Fibroblast of skin of back (primary cell): ENCODE measurements at places on chromosomes 1 and 21.

DNA sequence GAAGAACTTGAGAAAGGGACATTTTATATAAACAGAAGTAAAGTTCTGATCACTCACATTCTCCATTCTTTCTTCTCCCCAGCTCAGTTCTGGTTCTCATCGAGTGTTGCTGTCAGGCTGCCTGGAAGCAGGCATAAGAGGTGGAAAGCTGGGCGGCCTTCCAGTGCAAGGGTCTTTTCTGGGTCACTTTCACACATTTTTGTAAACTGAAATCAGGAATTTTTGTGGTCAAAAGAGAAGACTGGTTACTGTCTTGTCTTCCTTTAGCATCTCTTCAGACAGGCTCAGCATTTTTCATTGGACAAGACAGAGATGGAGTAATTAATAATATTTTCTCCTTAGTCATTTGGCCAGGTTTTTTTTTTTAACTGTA is 93.7 kb downstream of the CTH start:
- DNase-seq, result peak; percentile 86

GRCh38 chr1:203060115-203060514 is 25.7 kb downstream of the MYOG start:
- no peak for DNase-seq

- no peak for DNase-seq
Measured at GRCh38 chr1:55483523-55483922, 268.4 kb upstream of the USP24 start.

DNA sequence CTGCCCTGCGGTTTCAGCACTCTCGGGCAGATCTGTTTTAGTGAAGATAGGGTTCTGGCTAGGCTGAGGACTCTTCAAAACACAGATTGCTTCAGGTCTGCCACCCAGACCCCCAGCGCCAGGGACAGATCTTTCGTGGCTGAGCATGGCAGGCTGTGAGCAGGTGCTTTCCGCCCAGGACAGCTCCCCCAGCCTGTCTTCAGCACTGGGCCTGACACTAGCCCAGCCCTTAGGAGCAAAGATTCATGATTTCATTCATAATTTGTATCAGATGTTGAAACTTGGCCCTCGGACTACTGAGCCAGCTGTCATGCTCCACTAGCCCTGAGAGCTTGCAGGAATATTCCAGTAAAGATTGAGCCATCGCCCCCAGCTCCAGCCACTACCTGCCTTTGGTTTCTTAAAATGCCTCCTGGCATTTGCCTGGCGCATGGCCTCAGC is 5.9 kb downstream of the ADPRS start:
- no peak for DNase-seq

DNA sequence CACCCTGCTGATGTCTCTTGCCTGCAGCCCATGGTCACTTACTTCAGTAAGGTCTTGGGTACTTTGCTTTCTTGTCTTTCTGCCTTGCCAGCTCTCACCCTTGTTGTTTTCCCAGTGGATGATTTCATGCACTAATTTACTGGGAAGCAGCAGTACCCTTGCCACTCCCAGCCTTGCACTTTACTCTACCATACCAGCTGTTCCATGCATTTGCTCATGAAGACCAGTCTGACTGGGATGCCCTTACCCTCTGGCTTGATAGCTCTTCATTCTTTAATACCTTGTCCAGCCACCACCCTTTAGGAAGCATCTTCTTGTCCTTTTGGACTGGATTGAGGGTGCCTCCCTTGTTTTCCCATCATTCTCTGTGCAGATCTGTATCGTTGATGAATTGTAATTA is 28.3 kb downstream of the CDC14A start:
- DNase-seq, result no peak

GRCh38 chr1:151056149-151056548 is 3.3 kb downstream of the CDC42SE1 start:
- no peak for DNase-seq

DNA sequence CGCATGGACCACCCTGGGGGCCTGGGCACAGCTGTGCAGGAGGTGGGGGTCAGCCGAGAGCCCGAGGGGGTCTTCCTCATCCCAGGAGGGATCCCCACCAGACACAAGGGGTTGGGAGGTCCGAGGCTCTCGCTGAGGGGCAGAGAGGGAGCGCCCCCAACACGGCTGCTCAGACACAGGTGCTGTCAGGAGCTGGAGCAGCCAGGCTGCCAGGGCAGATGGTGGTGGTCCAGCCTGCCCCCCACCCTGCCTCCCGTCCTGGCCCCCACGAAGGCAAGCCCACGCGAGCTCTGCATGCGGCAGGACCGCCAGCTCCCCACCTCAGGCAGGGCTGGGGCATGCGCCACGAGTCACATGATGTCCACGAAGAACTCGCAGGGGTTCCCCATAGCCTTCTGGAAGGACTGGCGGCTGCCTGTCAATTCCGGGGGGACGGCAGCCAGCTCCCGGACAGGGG is 4.7 kb downstream of the TAS1R3 start:
- no peak for DNase-seq

DNA sequence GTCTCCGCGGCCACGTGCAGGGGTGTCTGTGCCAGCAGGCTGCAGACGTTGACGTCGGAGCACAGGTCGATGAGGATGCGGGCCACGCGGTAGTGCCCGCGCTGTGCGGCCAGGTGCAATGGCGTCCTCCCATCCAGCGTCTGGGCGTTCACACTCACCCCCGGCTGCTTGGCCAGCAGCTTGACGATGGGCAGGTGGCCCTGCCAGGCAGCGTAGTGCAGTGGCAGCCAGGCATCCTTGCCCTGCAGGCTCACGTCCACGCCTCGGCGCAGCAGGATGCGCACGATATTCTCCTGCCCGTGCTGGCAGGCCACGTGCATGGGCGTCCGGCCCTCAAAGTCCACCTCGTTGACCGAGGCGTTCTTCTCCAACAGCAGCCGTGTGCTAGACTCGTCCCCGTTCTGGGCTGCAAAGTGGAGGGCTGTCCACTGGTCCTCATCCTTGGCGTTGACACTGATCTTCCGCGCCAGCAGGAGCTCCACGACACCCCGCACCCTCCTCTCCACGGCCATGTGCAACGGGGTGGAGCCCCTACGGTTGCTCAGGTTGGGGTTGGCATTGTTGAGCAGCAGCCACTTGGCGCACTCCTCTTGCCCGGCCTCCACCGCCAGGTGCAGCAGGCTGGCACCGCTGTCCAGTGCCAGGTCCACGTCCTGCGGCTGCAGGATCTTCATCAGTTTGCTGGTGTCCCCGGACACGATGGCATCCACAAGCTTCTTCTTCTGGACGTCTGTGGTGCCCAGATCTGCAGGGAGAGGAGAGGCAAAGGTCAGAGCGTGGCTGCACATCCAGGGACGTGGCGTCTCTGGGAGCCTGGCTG is 25.4 kb downstream of the RIPK4 start:
- DNase-seq, result no peak

GRCh38 chr21:41653954-41654491 is 112.8 kb downstream of the RIPK4 start:
- DNase-seq, result peak; percentile 73

- DNase-seq, result no peak
Measured at GRCh38 chr1:242586360-242586680, 61.8 kb upstream of the PLD5 start.

- DNase-seq, result no peak
Measured at GRCh38 chr1:212491454-212491853, 58.7 kb downstream of the NENF start.

- no peak for DNase-seq
Measured at GRCh38 chr1:62090016-62090415, 104.6 kb upstream of the L1TD1 start.

GRCh38 chr1:93628681-93629080 is 53.0 kb downstream of the BCAR3 start:
- peak; percentile 58 for DNase-seq

- peak; percentile 61 for DNase-seq
Measured at GRCh38 chr21:36749935-36750575, 51.1 kb downstream of the SIM2 start.

DNA sequence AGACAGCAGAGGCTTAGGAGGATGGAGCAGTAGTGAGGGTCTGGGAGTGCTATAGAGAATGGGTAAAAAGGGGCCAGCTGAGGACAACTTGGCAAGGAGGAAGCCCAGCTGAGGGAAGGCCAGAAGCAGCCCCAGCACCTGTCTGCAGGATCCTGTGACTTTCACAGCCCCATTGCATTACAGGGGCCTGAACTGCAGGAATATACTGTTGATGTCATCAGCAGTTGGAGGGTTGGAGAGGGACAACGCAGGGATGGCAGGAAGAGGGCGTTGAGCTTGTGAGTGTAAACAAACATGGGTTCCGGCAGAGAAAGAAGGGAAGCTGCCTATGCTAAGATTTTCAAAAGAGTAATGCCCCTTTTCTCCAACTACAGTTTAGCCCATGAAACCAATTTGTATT is 628.5 kb downstream of the SMYD3 start:
- DNase-seq, result no peak

- no peak for DNase-seq
Measured at GRCh38 chr1:84550826-84551225, 23.4 kb downstream of the CTBS start.

- no peak for DNase-seq
Measured at GRCh38 chr1:115183721-115184259, 94.5 kb upstream of the TSPAN2 start.

DNA sequence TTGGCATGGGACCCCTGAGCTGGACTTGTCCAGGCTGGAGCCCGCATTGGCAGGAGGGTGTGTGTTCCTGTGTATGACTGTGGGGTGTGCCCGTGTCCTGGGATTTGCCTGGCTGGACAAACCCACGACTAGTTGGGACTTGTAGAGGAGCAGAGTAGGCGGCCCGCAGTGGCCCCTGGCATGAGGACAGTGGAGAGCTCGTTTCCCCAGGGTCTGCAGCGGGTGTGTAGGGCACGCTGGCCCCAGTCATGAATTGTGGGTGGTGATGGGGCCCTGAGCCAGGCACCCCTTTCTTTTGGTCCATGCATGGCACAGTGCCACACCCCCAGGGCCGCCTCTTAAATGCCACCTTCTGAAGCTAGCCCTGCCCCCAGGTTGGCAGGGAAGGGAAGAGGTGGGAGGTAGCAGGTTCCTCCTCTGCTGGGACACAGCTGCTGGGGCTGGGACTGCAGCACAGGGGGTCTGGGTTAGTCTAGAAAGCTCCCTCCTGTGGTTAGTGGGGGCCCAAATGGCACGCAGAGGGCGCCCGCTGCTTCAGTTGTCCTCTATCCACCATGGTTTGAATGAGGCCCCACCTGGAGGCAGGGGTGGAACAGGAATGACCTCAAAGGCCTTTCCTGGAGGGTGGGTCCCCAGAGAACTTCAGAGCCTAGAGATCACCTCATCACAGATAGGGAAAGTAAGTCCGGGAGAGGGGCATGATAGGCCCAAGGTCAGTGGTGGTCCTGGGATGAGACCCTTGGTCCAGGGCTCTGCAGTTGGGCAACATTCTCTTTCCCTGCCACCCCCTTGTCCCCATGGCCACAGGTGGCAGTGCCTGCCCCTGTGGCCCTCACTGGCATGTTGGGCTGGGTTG is 4.1 kb downstream of the CROCC start:
- no peak for DNase-seq

- DNase-seq, result no peak
Measured at GRCh38 chr21:29034678-29035077, 10.2 kb downstream of the USP16 start.

- DNase-seq, result peak; percentile 80
Measured at GRCh38 chr1:201982623-201983379, at the start of gene RNPEP. Gene RNPEP (plus strand): TSS chr1:201982648. CDS start chr1:201982667, 19 bp downstream.

GRCh38 chr1:220272841-220273090 is 513 bp upstream of the RAB3GAP2 start:
- DNase-seq, result no peak

DNA sequence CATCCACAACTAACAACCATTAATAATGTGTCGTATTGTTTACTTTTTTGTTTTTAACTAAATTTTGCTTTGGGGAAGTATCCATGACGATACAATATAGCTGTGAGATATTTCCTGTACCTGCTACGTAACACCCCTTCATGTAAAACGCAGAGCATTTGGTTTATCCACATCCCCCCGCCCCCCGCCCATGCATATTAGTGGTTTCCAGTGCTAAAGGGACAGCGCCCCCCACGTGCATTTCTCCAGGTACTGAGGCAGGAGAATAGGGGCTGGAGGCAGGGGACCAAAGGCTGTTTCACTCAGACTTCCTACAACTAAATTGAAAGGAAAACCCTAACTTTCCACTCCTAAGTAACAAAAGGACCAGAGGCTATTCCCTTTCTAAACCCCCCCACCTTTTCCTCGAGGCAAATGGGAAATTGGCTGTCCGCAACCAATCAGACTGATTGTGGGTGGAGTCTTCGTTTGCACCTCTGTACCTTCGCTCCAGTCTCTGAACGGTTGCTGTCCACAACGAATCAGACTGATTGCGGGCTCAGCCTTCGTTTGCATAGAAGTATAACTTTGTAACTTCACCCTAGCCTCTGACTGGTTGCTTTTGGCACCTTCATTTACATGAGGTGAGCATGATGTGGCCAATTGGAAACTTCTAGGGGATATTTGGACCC is 12.2 kb upstream of the RIPK4 start:
- DNase-seq, result no peak

DNA sequence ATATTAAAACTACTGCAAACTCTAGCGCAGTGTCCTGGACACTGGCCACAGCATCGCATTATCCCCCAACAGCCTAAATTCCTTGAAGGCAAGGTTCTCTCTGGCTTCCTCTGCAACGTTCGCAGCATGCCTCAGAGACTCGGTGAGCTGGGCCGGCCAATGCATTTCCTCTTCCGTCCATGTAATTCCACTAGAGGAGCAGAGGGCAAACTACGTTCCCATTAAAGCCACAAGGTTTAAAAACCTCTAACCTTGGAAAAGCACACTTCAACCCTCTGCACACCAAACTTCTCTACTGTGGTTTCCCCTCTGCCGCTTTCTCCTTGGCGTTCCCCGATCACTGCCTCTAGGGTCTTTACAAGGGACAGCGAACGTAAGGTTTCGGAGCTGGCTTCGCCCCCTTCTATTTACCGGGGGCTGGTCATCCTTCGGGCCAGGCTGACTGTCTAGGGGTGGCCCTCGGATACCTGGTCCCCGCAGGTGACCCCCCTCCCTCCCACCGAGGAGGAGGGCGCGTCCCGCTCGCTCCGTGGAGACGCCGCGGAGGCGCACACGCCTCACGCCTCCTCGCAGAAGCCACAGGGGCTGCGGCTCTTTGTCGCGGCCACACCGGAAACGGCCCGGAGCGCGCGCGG is 456 bp upstream of the SMYD2 start:
- DNase-seq, result peak; percentile 60

- DNase-seq, result no peak
Measured at GRCh38 chr1:63773496-63773814, 362 bp upstream of the ROR1 start.

GRCh38 chr1:117094841-117095604 is 26.5 kb downstream of the TRIM45 start:
- DNase-seq, result peak; percentile 74

- no peak for DNase-seq
Measured at GRCh38 chr1:29032841-29033240, 90.9 kb downstream of the TMEM200B start.

DNA sequence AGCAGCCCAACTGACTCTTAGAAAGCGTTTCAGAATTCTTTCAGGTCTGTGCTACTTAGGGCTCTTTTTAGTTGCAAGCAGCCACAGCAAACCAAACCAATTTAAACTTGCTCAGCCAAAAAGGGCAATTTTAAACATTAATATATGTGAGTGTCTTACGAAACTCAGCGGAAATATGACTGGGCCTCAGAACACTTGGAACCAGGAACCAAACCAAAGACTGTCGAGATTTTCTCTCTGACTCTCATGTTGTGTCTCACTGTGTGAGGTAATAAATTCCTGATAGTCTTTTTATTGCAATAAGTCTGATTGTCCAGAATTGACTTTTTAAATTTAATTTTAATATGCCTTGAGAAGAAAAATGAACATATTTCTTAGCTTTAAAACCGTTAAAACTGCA is 122.3 kb downstream of the SYF2 start:
- DNase-seq, result no peak

GRCh38 chr1:10288029-10288615 is 77.8 kb downstream of the KIF1B start:
- no peak for DNase-seq

GRCh38 chr1:60936591-60937342 is 145.6 kb upstream of the NFIA start:
- no peak for DNase-seq
